ENCODE measurements at places on chromosomes 1 and 21.

DNA sequence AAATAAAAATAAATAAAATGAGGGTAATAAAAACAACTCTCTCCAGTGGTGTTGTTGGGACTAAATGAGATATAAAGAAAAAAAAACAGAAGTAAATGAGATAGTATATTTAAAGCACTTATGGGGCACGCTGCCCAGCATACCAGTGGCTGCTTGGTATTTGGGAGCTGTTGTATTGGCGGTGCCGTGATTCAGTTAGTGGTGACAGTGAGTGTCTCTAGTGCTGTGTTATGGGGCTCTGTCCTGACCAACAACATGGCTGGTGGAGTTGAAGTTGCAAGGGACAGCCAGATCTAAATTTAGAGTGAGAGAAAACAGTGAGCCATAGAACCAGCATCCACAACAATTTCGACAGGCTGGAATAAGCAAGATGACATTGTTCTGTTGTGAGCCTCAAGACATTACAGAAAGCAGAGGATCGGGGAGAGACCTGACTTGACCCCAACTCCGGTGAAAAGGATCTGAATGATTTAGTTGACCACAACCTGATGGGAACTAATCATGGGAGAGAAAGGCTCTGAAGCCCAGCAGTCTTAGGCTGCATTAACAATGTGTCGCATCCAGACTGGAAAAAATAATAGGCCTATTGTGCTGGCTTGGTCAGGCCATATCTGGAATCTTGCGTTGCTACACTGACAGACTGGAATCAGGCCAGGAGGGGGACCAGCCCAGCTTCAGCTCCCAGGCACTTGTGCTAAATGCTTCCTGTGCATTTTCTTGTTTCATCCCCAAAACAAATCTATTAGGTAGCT, 2.4 kb upstream of the MFSD2A start:
- no peak for DNase-seq

DNA sequence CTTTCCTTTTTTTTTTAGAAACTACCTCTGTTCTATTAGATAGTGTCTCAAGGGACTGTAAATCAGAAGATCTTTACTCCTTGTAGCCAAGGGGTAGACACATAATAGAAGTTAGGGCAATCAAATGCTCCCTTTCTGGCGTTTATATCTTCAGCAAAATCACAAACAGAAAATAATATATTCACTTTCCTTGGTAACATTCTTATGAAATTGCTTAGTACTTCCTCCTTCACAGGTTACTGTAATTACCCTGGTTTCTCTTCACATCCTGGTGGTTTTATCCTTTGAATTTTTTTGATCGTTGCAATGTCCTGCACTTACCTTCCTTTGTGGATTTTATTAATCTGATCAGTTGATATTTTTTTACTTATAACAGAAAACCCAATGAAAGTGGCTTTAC, 1064.9 kb downstream of the NCAM2 start:
- no peak for DNase-seq

- no peak for DNase-seq
Observed at GRCh38 chr1:12294076-12294475, 64.2 kb downstream of the VPS13D start.

GRCh38 chr21:35333831-35334618, 284.9 kb upstream of the RUNX1 start:
- no peak for DNase-seq

GRCh38 chr1:32330558-32331151, 5.4 kb downstream of the MARCKSL1 start:
- no peak for DNase-seq

DNA sequence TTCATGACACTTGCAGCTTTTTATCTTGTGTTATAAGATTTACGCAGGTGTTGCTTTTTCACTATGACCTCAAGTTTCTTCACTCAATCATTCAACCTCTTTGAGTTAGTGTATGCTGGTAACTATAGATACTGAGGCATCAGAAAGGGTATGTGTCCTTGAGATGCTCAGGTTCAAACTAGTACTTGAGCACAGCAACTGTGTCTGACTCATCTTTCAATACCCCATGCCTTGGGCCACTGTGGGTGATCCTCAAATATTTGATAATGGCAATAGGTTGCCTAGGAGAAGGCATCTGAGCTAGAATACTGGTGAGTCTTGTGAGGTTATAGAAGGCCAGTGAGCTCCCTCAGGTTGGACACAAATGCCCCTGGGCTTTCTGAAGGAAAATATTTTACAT, 88.1 kb upstream of the SPATA6 start:
- DNase-seq = no peak

- no peak for DNase-seq
Observed at GRCh38 chr1:66231217-66231616, 302.7 kb upstream of the SGIP1 start.

- DNase-seq = no peak
Observed at GRCh38 chr1:9651565-9652378, at the start of gene PIK3CD. Gene PIK3CD, plus strand, starts transcription at chr1:9651731. Its CDS starts 58,725 bp downstream, at chr1:9710456.

- no peak for DNase-seq
Observed at GRCh38 chr1:85376356-85376755, 88.6 kb downstream of the DDAH1 start.

- DNase-seq = no peak
Observed at GRCh38 chr1:79791488-79792218, 785.1 kb upstream of the ADGRL4 start.

DNA sequence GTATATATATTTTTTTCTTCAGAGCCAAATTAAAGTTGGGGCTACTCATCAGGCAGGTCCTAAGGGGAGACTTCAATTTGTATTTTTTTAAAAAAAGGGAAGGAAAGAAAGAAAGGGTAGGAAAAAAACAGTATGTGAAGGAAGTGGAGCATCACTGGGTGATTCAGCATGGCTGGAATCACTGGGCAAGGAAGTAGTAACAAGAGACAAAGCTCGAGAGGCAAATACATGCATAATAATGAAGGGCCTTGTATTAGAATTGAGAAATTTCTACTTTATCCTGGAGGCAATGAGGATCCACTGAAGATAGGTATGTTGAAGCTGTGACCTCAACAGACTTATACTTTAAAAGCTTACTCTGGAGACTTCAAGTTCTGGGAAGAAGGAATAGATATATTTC, 184.4 kb downstream of the COQ8A start:
- no peak for DNase-seq

DNA sequence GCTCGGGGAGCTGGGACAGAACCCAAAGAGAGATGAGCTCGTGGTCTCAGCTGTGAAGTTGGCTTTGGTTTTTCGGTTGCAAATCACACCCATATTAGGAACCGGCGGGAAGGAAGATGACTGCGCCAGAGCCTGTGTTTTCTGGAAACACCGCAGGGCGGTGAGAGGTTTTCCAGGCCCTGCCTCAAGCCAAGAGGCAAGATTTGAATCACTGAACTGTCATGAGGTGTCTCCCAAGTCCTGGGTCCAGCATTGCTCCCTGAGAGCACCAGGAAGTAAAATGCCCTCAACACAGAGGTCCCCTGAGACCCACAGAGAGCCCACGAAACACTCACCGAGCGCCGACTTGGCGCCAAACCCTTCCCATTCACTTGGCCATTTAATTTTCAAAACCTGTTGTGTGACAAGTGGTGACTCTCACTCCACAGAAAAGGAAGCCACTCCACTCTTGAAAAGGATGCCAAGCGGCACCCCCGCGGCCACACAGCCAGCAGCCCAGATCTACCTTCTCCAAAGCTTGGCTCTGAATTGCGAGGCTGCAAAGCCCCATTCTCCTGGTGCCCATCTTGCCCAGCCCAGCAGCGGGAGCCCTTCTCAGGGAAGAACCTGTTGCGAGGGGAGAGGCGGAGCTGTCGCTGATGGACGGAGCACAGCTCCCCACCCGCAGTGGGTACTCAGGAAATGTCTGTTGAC, 99.0 kb upstream of the RUNX3 start:
- no peak for DNase-seq

GRCh38 chr1:14923727-14924452, 229.7 kb upstream of the TMEM51 start:
- peak; percentile 85 for DNase-seq

DNA sequence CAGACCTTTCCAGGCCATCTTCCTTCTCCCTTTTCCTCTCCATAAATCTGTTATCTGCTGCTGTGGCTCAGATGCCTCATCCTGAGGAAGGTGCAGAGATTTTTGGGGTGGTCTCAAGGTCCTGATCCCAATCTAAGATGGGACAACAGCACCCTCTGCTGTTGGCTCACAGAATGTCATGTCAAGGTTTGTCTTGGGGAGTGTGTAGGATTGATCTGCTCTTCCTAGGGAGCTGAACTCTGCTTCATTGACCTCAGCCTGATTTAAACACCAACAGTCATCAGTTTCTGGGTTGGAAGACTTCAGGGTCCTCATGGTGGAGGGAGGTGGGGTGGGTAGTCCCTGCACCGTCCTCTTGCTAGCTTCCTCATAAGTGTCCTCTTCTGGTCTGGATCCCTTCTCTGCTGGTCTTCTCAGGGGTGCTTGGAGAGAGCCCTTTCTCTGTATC, 62.8 kb upstream of the LAX1 start:
- peak; percentile 62 for DNase-seq

GRCh38 chr1:111802110-111802509, 46.4 kb downstream of the DDX20 start:
- DNase-seq = no peak
